Fibroblast of upper back skin (primary cell): ENCODE measurements at places on chromosomes 11 and 22.
A peak's percentile ranks its signal among the peaks of the same experiment; 100 is the strongest.

DNA sequence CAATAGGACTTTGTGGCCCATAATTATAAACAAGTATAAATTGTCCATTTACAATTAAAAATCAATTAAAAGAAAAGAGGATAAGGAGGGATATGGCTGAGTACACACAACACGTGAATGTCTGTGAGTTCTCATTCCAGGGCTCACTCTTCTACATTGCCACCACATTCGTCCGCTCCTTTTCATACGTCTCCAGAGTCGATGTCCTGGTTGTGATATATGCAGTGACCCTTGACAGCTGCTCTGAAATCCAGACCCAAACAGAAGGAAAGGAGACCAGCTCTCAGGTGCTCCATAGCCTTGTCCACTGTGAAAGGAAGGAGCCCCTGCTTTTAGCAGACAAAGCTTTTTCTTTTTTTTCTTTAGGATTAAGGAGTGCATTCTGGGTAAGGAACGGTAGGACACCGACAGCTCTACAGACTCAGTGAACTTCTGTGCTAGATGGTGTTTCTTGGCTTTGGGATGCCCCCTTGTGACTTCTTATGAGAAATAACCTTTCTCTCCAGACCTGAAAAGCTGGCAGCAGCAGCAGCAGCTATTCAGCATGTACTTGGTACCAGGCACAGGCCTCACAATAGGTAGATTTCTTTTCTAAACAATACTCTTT is 19.7 kb upstream of the DNAJB13 start:
- DNase-seq: peak; percentile 69

GRCh38 chr11:31240340-31240904 is 129.1 kb downstream of the DCDC1 start:
- peak; percentile 37 for DNase-seq

DNA sequence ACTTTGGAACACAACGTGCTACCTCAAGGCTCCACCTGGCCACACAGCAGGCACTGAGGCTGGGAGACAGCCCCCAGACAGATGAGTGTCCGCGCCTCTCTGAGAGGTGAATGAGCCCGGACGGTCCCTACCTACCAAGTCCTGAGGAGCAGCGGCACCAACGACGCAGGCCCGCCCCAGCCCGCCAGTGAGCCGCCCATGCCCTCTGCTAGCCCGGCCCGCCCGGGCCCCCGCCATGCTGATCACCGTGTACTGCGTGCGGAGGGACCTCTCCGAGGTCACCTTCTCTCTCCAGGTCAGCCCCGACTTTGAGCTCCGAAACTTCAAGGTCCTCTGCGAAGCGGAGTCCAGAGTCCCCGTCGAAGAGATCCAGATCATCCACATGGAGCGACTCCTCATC is at the start of gene DDI1:
Gene DDI1, plus strand, starts transcription at position 53 of the 400 bp plus-strand sequence. Its CDS starts 183 bp downstream, at position 236.
- DNase-seq: no peak

GRCh38 chr11:69654660-69655478 is 13.9 kb downstream of the CCND1 start:
- DNase-seq: no peak

GRCh38 chr11:35141571-35141971 is 2.6 kb downstream of the CD44 start:
- DNase-seq: no peak

- DNase-seq: no peak
These were observed at the start of gene TUBA8 for GRCh38 chr22:18110194-18110953. TUBA8 (plus strand) TSS chr22:18110809; CDS start chr22:18110866, 57 bp downstream.

DNA sequence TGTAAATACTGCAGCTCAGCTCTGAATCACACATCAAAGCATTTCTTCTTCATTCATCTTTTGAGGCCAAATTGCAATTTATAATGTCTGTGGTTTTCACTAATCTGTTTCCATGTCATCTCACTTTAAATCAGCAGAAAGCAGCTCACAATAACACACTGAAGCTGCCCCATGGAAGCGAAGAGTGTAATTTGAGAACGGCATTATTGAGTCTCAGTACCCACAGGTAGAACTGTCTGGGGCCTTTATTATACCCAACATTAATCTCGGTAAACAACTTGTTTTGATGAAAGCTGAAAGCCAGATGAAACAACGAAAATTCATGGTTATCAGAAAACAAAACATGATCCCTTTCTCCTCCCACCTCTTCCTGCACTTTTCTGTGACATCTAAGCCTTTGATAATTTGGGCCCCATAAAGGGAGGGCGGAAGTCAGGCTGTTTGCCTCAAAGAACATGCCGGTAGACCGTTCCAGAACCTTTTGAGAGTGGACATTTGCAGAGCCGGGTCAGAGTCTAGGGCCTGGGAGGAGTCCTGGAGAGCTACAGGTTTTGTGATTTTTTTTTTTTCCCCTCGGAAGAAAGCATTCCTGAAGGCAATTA is 68.2 kb upstream of the SESN3 start:
- DNase-seq: peak; percentile 65
